Stimulated activated CD8-positive, alpha-beta memory T cell treated with anti-CD3 and anti-CD28 coated beads, Interleukin-7, amount 100 ng/mL, for 1 hour (primary cell): ENCODE measurements at places on chromosomes 7 and 10.
A peak's percentile ranks its signal among the peaks of the same experiment; 100 is the strongest.

DNA sequence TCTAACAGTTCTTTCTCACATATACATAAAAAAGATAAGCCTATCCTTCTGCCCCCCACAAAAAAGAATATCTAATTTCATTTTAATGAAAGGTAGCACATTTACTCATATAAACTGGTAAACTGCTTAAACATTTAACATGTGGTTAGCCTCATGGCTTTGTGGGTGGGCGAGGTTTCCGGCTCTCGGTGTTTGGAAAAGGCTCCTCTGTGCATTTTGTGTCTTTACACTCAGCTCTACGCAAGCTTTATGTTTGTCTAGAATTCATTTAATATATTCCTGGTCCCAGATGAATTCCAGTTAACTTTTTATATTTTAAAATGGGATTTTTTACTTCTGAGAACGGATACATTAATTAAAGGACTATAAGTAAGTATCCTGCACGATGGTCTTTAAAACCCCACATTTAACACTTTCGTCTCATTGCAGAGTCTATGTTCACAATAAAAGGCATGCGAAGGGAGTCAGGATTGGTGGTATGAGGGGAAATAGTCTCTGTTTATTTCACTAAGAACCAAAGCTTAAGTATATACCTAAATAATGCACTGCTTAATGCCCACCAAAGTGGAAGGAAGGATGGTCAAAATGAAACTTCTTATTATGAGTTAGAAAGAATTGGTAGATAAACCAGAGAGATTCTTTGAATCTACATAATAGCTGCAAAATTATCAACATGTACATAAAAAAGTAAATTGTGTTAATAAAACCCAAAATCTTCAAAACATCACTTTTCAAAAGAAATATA lies 197.2 kb downstream of the CRPPA start:
- peak; percentile 10 for DNase-seq

- no peak for DNase-seq
Observed at GRCh38 chr10:855079-855478, 76.4 kb downstream of the LARP4B start.

DNA sequence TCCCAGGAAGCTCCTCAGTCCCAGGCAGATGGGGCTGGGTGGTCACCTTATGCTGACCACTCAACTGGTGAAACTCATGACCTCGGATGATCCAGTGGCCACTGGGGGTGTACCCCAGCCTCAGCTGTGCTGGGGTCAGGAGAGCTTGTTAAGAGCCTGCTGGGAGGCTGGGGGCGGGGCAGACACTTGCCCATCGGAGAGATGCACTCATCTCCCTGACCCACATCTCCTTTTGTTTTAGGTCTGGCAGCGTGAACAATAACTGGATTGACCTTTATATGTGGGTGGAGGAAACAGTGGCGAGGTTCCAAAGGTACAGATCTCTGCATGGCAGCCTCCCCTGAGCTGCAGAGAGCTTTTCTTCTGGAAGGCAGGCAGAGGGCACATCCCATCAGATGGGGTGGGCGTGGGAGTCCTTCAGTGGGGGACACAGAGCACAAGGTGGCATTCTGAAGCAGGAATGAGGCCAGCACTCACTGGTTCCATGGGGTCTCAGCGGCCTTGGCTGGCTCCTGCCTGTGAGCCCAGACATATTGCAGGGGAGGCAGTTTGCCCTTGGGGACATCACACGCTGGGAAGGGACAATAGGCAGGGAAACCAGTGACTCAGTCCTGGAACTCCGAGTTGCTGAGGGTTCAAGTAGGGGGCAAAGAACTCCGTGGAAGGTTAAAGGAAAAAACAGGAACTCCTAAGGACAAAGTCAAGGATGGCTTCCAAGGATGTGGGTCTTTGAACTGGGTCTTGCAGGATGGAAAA lies 5.2 kb downstream of the ANTXRL start:
- no peak for DNase-seq

GRCh38 chr10:123857616-123858015 lies 34.0 kb downstream of the CPXM2 start:
- DNase-seq, result no peak

DNA sequence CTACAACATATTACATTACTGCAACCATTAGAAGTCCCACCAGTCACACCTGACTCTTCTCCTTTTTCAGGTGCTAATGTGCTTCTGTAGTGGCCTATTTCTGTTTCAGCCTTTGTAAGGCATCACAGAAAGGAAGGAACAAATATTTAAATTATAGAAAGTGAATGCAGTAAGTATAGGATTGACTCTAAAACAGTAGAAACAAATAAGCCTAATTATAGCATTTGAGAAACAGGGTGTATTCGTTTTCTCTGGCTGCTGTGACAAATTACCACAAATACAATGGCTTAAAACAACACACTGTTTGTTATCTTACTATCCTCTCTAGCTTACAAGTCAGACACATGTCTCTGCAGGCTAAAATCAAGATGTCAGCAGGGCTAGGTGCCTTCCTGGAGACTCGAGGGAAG lies 69.4 kb downstream of the CCSER2 start:
- DNase-seq, result no peak

GRCh38 chr7:97022491-97023306 lies 1.9 kb downstream of the DLX5 start:
- DNase-seq, result no peak

DNA sequence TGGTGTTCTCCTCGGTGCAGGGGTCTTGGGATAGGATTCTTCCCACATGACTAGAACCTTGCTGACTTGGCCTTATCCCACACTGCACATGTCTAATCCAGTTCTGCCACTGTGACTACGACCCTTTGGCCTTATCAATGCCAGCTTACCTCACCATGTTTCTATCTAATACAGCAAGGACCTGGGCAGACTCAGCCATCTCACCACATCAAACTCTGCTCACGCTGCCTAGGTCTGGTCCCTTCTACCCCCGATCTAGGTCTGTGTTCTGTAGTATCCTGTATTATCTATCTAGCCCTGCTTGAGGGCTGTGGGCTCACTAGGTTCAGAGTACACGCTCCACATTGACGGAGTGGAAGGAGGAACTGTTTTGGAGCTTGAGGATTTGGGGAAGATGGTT lies 282.4 kb downstream of the HPSE2 start:
- no peak for DNase-seq

DNA sequence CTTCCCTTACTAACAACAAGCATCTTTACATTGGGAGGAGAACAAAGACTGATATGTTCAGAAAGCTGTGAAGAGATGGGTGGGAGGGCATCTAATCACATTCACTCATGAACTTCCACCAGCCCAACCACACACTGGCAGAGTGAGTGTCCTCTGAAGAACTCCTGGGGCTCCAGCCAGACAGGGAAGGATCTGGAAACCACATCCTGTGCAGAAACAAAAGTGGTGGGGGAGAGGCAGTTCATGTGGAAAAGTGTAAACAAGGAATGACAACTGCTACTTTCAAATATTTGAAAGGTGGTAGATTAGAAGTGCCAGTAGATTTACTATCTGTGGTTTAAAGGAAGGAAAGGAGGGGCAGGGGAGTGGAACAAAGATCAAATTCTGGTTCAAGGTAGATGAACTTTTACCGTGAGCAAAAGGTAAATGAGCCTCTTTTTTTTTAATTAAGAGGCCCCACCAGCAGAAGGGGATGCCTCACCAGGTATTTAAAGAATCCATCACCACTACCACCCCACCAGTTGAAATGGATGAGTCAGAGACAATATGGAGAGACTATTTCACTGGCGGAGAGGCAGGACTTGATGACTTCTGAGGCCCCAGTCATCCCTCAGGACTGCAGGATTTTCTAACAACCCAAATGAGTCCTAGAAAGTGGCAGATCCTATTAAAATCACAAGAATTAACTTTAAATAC lies 34.5 kb downstream of the GOT1 start:
- DNase-seq, result no peak

- DNase-seq, result no peak
Observed at GRCh38 chr7:132352800-132353199, 223.5 kb downstream of the PLXNA4 start.

- no peak for DNase-seq
Observed at GRCh38 chr7:29848941-29849340, 42.6 kb downstream of the WIPF3 start.

GRCh38 chr10:49599546-49599945 lies 10.6 kb upstream of the SLC18A3 start:
- DNase-seq, result no peak

- no peak for DNase-seq
Observed at GRCh38 chr10:10326116-10326515, 691.6 kb upstream of the CELF2 start.

DNA sequence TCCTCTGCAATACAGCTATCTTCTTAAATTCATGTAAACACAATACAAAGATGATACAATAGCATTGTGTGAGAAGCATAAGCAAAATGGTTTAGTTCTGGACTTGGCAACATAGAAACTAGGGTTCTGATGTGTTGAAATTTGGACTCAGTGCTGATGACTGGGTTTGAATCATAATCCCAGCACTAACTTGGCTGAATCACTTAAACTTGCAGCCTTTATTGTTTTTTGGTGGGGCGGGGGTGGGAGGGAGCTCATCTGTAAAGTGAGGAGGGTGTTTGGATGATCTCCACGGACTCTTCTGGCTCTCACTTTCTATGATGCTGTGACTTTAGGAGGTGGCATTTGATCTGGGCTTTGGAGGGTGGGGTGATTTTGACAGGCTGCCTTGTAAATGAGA lies 158.2 kb downstream of the WNT2 start:
- no peak for DNase-seq

GRCh38 chr7:139883814-139884213 lies 54.8 kb downstream of the TBXAS1 start:
- DNase-seq, result no peak

DNA sequence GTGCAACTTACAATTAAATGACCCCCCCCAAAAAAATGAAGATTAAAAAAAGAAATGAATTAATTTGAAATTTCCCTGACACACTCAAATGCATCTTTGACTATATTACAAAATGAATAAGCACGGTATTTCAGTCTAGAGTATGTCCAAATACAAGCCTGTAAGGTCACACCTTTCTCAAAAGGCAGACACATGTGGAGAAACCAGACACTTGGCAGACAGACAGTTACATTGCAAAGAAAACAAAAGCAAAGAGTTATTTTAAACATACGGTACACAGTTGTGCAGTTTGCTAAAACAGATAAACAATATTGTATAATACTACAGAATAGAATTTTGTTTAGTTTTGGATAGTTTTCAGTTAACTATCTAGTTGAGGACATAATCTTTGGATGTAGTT lies 153.0 kb downstream of the ATE1 start:
- DNase-seq, result no peak

GRCh38 chr7:82472966-82473365 lies 29.4 kb upstream of the CACNA2D1 start:
- DNase-seq, result no peak

DNA sequence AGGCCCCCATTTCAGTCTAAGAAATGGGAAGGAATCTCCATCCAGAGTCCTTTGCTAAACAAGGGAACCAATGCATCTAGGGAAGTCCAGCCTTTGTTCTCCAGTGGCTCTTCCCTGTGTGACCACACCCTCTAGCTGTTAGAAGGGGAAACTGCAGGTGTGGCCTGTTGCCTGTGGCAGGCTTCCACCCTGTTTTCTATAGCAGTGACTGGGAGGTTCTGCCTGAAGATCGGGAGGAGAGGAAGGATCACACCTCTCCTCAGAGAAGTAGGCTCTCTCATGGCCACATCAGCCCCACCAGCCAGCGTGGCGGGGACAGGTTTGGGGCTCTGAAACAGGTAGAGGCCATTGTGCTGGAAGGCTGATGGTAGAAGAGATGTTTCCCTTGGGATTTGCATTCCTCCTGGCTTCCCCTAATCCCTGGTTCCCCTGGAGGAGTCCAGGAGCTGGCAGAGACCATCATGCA lies 47.7 kb upstream of the TRIM8 start:
- DNase-seq, result no peak

GRCh38 chr10:49407552-49408137 lies 11.8 kb upstream of the DRGX start:
- DNase-seq, result peak; percentile 58

- DNase-seq, result no peak
Observed at GRCh38 chr10:46310143-46310514, 23.3 kb downstream of the ANTXRL start.

DNA sequence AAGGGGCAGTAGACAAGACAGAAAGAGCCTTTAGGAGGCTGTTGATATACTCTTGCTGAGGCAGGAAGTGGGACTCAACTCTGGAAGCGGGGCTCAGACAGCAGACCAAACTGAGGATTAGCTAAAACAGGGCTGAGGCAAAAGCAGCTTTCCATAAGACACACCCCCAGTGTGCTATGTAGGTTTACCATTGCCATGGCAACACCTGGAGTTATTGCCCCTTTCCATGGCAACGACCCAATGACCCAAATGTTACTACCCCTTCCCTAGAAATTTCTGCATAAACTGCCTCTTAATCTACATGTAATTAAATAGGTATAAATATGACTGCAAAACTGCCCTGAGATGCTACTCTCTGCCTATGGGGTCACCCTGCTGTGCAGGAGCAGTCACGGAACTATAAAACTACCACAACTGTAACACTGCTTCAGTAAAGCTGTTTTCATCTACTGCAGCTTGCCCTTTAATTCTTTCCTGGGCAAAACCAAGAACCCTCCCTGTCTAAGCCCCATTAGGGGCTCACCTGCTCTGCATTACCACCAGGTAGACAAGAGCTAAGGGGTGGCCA lies 348.4 kb upstream of the PODXL start:
- no peak for DNase-seq

DNA sequence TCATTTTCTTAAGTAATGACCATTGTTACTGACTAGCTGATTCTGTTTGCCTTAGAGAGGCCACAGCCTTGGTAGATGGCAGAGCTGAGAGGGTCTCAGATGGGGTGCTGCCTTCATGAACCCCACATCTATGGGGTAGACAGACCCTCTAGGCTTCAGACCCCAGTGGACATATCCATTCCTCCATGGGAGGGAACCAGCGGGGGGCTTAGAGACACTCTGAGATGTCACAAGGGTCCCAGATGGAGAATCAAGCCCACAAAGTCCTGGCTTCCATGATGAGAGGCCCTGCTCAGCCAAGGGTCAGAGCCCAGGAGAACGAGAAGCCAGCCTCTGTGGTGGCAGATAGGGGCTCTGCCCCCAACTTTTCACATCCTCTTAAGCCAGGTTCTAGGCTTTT lies 408.6 kb downstream of the TCERG1L start:
- DNase-seq, result no peak

DNA sequence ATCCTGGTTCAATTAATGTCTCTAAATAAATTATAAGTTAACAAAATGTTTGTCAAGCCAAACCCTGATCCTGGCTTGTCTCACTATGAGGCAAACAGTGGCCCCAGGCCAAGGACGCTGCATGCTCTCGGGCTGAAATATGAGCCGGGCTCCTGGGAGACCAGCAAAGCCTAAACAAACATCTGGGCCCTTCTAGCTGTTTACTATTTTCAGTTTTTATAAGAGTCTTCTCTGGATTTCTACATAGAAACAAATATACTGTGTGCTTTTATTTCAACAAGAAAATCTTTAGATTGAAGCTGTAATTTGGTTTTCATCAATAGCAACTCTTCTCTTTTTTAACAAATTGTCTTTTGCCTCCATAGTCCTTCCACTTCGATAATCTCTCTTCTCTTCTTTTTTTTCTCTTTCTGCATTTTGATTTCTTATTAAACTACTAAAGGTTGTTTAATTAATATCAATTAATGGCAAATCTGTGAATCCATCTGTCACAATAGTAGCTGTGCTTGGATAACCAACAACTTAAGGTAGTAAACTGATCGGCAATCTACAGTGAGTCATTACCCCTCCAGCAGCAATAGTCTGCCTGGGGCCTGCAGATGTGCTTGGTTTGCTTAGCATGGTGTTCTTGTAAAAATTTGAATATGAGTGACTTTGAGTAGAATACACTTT lies 83.3 kb upstream of the DNAJC1 start:
- no peak for DNase-seq
